Activated naive CD4-positive, alpha-beta T cell treated with anti-CD3 and anti-CD28 coated beads for 36 hours (primary cell): ENCODE measurements at places on chromosomes 6 and 20. TPM values are rescaled to one million over a fixed set of nuclear protein-coding genes. Genes with fewer than 3 reads are reported as not detected.

The RNASET2 gene
- 74.1 TPM for total RNA-seq

The CALHM4 gene
- not detected for total RNA-seq

DNA sequence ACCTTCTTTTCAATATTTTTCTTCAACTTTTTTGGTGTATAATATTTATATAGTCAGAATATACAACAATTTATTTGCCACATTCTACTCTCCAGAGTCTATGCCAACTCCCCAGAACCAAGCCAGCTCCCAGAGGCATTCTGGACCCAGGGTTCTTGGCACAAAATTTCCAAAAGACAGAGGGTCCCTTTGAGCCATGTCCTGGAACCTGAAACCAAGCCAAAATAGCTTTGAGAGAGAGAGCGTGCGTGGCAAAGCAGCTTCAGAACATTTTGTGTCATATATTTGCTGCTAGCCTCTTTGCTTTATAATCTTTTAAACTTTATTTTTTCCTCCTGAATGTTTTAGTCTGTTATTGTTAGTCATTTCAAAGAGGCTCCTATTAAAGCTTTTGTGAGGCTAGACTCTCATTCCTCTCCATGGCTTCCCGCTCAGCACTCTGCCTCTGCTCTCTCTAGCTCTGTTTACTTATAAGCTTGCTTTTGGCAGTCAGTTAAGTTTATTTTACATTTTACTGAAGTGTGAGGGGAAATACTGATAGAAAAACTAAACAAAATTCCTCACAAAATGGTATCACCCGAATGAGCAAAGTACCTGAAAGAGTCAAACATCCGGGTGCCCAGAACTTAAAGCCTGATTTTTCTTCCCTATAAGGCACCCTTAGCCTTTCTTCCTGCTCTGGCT, 605.1 kb upstream of the ID4 start:
- DNase-seq, result no peak

The MMUT gene
- total RNA-seq, result 15.2 TPM

The ETV7 gene
- 0.99 TPM for total RNA-seq

GRCh38 chr6:56708810-56709597, 66.3 kb upstream of the DST start:
- no peak for DNase-seq

The C6orf141 gene
- total RNA-seq, result 0.42 TPM

The FLRT3 gene
- total RNA-seq, result not detected

DNA sequence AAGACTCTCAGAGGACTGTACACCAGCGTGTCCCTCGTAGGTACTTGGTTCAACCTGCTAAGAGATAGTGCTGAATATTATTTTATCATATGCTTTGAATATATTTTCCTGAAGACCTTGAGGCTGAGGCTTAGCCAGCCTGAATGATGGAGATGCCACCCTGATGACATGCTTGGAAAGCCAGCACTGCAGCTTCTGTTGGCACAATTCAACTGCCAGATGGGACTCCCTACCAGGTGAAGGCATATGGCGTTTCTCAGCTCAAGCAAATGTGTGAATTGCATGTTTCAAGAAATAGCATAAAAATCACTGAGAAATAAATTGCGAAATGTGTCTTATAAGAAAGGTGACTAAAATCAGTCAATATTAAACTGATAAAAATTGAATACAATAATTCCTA, 228.1 kb upstream of the CST7 start:
- DNase-seq, result no peak
